ENCODE measurements at places on chromosomes 1 and 21. TPM values are rescaled to one million over a fixed set of nuclear protein-coding genes. Genes with fewer than 3 reads are reported as not detected.
A peak's percentile ranks its signal among the peaks of the same experiment; 100 is the strongest.

- DNase-seq, result no peak
These were observed 39.4 kb downstream of the PTAFR start for GRCh38 chr1:28136922-28137613.

DNA sequence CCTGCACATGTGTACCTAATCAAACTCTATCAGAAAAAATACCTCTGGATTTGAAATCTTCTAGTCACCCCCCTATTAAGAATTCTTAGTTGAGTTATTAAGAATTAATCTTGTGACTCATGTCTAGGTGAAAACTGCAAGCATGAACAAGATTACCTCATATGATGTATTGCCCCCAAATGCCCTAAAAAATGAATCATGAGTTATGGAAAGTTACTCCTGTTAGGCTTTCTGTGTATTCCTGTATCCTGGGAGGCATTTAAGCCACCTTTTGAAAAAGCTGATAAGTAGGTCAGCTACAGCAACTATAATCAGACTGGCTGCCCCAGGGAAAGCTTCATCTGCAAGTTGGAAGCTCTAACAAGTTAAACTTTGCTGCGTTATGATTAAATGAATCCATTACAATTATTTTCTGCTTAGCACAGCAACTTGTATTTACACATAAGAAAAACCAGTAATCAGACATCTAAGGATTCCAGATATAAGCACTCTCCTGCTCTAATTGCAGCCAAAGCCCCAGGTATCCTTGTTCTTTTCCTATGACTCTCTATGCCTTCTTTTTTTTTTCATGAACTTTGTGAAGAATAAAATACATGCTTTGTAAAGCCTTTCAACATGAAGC lies 147.7 kb downstream of the NTPCR start:
- no peak for DNase-seq

DNA sequence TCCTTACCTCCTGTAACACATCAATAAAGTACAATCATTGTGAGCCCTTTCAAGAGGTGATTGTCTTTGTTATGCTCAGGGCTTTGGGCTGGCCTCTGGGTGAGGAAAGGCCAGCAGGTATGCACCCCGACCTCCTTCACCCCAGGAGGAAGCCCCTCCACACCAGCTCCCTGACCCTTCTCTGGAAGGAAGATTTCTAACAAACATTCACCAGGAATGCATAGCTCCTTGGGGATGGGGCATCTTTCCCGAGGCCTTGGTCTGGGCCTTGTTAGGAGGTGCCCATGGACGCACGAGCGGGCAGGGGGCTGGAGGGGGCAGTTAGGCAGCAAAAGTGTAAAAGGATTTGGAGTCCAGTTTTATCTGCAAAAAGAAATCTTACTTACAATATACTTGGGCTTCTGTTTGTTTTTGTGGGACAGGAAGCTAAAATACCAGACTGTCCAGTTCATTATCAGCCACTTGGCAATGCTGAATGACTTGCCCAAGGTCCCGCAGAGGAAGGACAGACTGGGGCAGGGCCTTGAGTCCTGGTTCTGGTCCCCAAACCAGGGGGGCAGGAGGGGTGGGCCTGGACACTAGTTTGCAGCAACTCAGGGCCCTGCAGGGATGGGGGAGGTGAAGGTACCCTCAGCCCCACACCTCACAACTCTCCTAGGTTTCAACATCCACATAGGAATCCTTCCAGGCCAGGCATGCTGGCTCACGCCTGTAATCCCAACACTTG lies 10.1 kb downstream of the ZC3H12A start:
- DNase-seq, result peak; percentile 64

Gene RGSL1
- total RNA-seq, result not detected

GRCh38 chr1:47187231-47187925 lies 2.5 kb downstream of the PDZK1IP1 start:
- peak; percentile 58 for DNase-seq

Gene ZNF593OS
- not detected for total RNA-seq

GRCh38 chr1:11204396-11205190 lies 15.4 kb downstream of the ANGPTL7 start:
- DNase-seq, result no peak

- no peak for DNase-seq
These were observed 11.2 kb upstream of the AGMAT start for GRCh38 chr1:15595809-15596617.

- DNase-seq, result no peak
These were observed 46.0 kb upstream of the CNTN2 start for GRCh38 chr1:204996981-204997380.

DNA sequence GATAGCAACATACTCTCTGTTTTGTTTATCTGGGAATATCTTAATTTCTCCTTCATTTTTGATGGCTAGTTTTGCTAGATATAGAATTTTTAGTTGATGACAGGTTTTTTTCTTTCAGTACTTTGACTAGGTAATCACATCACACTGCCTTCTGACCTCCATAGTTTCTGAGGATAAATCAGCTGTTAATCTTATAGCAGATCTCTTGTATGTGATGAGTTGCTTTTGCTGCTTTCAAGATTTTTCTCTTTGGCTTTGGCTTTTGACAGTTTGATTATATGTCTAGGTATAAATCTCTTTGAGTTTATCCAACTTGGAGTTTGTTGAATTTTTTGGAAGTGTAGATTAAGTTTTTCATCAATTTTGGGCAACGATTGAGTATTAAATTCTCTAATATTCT lies 142.6 kb downstream of the ZNF644 start:
- DNase-seq, result no peak

- DNase-seq, result no peak
These were observed 21.4 kb downstream of the IGFN1 start for GRCh38 chr1:201212056-201212455.

All from Right ventricle myocardium inferior (tissue), 1 donor.